ENCODE measurements at places on chromosomes 6 and 20.

DNA sequence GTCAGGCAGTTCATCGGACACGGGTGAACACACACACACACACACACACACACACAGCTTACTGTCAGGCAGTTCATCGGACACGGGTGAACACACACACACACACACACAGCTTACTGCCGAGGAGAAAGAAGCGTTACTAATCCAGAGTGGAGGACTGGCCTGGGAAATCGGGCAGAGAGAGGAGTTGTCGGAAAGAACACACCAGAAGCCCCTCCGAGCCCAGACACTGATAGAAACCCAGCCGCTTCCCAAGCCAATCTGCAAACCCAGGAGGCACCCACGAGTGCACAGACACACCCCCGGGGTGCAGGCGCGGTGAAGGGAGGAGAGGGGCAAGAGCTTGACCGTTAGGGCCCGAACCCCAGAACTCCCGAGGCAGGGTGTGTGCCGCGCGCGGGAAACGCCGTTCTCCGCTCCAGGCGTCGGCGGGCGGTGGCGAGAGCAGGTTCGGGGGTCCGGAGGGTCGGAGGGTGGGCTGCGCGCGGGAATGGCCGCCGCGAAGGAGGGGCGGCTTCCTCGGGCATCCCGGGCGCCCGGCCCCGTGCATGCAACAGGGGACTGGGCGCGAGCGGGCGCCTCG is 636 bp downstream of the ELOVL2 start:
- no peak for DNase-seq
- no peak overlapping the region for H3K4me3 ChIP-seq
- H3K4me1 ChIP-seq: no peaks in the 10 kb centered on the region
- H3K36me3 ChIP-seq: no peaks in the 10 kb centered on the region

GRCh38 chr6:15621203-15622044 is 41.4 kb downstream of the DTNBP1 start:
- no peak overlapping the region for H3K4me3 ChIP-seq
- H3K4me1 ChIP-seq: no peaks in the 10 kb centered on the region
- H3K36me3 ChIP-seq: no peaks in the 10 kb centered on the region
- no peak overlapping the region for H3K27ac ChIP-seq
- no peaks in the 10 kb centered on the region for H3K27me3 ChIP-seq

DNA sequence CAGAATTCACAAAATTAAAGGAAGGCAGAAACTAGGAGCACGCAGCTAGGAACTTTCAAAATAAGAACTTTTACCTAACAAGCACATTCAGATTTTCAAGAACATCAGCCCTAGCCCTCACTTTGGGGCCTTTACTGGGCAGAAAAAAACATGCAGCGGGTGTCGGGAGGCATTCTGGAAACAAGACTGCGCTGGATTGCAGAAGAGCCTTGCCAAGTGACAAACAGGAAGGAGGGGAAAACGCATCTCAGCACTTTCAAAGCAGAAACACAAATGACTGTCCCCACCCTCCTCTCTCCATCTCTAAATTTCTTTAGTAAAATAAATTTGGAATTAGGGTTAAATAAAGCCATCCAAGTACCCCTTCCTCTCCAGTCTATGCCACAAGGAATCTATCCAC is 74.6 kb upstream of the RREB1 start:
- H3K27ac ChIP-seq: no peak overlapping the region
- H3K27me3 ChIP-seq: no peaks in the 10 kb centered on the region
- H3K36me3 ChIP-seq: no peaks in the 10 kb centered on the region
- no peak for DNase-seq
- 0 out of 2 replicates have a peak, but pooled peaks cover 6% of the 10 kb centered on the region for H3K4me1 ChIP-seq

DNA sequence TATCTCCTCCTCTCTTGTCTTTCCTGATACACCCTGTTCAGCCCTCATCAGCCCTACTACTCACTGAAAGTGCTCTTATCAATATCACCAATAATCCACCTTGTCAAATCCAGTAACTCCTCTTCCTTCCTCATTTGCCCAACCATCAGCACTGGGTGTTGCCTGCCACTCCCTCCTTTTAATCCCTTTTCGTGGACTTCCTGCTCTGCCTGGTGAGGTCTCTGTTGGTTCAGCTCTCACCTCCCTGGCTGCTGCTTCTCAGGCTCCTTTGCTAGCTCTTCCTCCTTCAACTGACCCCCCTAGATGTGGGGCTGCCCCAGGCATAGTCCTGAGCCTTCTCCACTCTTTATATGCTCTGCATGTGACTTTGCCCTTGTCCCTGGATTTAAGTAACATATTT is 92.5 kb downstream of the PREP start:
- no peak overlapping the region for H3K4me3 ChIP-seq
- no peak overlapping the region for H3K27ac ChIP-seq
- H3K27me3 ChIP-seq: no peaks in the 10 kb centered on the region
- H3K4me1 ChIP-seq: no peaks in the 10 kb centered on the region
- H3K36me3 ChIP-seq: no peaks in the 10 kb centered on the region

DNA sequence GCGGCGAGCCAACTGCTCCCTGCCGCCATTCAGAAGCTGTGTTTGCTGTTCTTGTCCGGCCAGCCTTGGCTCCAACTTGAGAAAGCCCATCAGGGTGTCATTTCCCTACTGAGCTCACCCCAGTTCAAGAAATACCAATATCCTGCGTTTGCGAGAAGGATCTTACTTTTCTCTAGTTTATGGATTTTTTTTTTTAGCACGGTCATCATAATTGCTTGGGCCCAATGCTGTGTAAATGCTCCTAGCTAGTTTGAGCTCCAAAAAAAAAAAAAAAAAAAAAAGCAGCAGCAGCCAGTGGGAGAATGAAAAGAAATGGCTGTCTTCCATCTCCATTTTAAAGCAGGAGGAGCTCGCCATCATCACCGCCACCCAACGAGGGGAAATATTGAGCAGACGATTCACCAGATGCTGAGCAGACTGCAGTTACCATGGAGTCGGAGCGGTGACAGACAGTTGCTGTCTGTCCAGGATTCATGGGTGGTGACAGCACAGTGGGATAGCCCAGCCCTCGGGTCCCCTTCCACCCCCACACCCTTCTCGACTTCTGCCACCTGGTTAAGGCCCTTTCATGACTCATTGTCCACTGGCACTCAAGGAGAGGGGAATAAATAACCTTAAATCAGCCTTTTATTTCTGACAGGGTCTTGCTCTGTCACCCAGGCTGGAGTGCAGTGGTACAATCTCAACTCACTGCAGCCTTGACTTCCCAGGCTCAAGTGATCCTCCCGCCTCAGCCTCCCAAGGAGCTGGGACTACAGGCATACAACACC is 132.4 kb upstream of the SNX9 start:
- no peaks in the 10 kb centered on the region for H3K36me3 ChIP-seq
- DNase-seq: no peak
- no peak overlapping the region for H3K27ac ChIP-seq
- no peak overlapping the region for H3K4me3 ChIP-seq

GRCh38 chr20:8156235-8157079 is 24.4 kb downstream of the PLCB1 start:
- no peak overlapping the region for H3K4me3 ChIP-seq
- no peaks in the 10 kb centered on the region for H3K27me3 ChIP-seq
- DNase-seq: peak; percentile 31
- H3K27ac ChIP-seq: no peak overlapping the region

DNA sequence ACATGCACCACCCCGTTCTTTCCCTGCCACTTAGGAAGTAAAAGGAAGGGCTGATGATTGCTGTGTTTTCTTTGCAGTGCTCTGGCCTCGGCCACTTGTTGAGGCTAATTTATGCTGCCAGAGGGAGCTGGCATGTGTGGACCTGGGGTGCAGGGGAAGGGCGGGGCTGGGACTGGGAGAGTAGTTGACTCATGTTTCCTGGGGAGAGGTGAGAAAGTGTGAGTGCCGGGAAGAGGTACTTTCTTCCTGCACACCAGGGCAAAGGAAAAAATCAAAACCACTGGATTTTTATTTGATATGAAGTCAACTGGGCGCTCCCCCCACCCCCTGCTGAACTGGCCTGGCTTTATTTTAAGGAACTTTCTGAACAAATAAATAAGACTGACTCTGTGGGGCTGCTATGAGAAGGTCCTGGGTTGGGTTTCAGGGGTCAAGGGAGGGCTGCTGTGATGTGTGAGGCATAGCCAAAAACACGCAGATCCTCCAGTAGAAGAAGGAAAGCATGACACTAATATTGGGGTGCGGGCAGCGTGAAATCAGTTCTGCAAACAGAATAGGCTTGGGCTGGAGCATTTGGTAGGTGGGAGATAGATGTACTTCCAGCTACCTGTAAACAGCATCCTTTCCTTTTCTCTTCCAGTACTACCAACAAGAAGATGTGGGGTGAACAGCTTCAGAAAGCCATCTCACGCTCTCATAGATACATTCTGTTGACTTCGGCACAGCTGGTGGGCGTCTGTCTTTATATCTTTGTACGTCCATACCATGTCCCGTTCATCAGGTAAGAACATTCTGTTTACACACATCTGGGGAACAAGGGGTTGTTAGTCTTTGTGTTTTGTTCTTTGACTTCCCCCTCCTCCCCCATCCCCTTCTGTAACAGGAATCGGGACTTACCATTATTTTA is 87.5 kb downstream of the SYNJ2 start:
- no peak for DNase-seq
- no peaks in the 10 kb centered on the region for H3K27me3 ChIP-seq
- H3K4me1 ChIP-seq: peaks cover 26% of the 10 kb centered on the region
- peak overlapping the region; percentile 78 for H3K27ac ChIP-seq
- H3K4me3 ChIP-seq: peak overlapping the region; percentile 35

DNA sequence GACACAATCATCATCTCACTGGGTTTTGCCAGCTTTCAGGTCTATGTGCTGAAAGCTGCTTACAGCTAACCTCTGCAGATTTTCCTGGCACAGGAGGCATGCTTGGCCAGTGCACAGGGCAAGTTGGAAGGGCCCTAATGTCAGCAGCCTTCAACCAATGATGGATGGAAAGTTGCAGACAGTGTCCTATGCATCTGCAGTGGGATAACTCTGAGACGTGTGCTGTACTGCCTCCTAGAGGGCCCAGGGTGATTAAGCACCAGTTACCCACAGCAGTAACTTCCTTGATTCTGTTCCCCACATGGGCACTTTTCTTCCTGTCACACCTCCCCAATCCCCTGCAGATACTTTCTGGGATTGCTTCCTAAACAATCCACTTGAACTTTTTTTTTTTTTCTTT is 38.6 kb downstream of the OVOL2 start:
- H3K4me1 ChIP-seq: no peaks in the 10 kb centered on the region
- no peak overlapping the region for H3K4me3 ChIP-seq
- H3K27ac ChIP-seq: no peak overlapping the region
- DNase-seq: no peak
- no peaks in the 10 kb centered on the region for H3K36me3 ChIP-seq

GRCh38 chr20:64082820-64083377 is 1.3 kb downstream of the LKAAEAR1 start:
- H3K4me3 ChIP-seq: 0 out of 2 replicates have a peak overlapping the region, but pooled peaks have one; percentile 17
- no peak for DNase-seq
- no peaks in the 10 kb centered on the region for H3K27me3 ChIP-seq
- no peaks in the 10 kb centered on the region for H3K36me3 ChIP-seq
- H3K4me1 ChIP-seq: peaks cover 14% of the 10 kb centered on the region

GRCh38 chr6:47162793-47163192 is 120.7 kb upstream of the ADGRF1 start:
- H3K4me3 ChIP-seq: no peak overlapping the region
- H3K4me1 ChIP-seq: peaks cover 5% of the 10 kb centered on the region
- no peak overlapping the region for H3K27ac ChIP-seq

Measured in HCT116 (cell line).